ENCODE measurements at places on chromosomes 13 and 19.

DNA sequence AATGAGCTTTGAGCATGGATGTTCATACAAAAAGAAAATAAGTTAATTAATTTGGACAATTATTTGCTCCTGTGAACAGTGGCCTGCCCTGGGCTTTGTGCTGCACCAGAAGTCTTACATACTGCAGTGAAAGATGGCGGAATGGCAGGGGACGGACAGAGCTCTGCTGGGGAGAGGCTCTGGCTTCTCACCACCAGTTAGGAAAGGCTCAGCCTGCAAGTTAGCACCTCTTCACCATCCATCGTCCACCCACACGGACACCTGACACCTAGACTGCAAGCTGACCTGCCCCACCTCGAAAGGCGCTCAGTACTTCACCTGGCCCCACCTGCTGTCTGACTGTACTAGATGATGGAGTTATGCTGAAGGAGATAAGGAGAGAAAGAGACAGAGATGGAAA, 203.9 kb upstream of the IRS2 start:
- no peak for DNase-seq

GRCh38 chr19:39192846-39193245, 3.9 kb upstream of the NCCRP1 start:
- DNase-seq: no peak

DNA sequence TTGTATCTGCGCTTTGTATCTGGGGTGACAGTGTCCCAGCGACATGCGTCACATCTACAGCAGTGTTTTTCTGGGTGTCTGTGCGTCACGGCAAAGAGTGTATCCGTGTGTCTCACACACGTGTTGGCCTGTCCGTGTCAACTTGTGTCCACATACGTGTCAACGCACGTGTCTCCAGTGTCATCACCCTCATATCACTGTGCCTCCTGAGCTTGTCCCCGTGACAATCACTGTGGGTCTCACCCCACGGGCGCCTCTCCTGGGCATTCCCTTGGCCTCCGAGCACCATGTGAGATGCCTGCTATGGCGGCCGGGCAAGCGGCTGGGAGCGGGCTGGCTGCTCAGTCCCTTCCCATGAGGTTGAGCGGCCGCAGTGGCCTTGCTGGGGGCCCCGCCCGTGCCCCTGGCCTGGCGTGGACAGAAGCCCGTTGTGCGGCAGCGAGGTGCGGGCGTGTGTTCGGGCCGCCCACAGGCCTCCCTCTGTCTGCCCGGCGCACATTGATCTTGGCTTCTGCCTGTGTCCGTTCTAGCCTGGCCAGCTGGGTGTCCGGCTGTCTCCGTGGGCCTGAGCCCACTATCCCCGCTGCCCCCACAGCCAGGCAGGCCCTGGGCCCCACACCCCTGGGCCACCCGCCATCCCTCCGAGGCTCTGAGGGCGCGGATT, 6.4 kb downstream of the NFIX start:
- no peak for DNase-seq

GRCh38 chr19:1182727-1183126, 8.7 kb upstream of the SBNO2 start:
- no peak for DNase-seq

- no peak for DNase-seq
These were observed 852 bp upstream of the SHISA7 start for GRCh38 chr19:55443824-55444480.

- no peak for DNase-seq
These were observed 707.5 kb downstream of the SLITRK6 start for GRCh38 chr13:85091631-85092234.

GRCh38 chr19:45464852-45465441, 2.8 kb upstream of the FOSB start:
- DNase-seq: no peak

DNA sequence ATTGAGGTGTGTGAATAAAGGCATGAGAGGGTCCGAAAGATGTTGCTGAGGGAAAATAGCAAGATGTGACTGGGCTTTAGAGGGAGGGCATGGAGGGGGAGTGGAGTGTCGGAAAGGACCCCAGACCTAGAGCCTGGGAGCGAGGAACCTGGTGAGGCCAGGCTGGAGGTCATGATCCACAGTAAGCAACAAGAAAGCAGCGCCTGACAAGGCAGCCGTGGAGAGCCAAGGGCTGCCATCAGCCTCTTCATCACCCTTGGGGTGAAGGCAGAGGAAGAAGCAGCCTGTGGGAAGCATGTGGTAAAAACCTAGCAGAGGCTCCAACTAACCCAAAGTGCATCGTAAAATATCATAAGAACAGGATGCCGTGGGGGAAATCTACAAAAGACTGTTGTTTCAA, 162.8 kb upstream of the SOX1 start:
- no peak for DNase-seq

DNA sequence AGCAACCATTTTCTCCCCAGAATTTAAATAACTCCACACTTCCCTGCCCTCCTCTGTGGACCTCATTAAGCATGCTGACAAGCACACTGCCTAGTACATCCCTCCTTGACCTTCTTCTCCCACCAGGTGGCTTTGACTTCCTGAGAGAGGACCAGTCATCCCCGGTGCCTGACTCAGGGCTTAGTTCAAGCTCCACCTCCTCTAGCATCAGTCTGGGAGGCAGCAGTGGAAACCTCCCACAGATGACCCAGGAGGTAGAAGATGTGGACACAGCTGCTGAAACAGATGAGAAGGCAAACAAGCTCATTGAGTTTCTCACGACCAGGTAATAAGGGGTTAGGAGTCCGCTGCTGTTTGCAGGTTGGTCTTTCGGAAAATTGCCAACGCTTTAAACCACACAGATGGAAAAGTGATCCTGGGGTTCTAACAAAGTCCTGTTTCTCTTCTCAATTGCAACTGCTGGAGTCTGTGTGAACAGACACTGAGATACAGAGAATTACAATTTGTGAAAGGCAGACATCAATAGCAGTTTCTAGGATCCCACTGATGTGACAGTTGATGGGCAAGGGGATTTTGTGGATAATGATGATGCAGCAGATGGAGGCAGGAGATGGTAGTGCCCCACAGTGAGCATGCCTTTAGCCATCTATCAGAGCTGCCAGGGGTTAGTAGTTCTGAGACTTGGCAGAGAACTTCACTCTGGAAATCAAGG, 86.7 kb downstream of the ZAR1L start:
- DNase-seq: no peak

- DNase-seq: no peak
These were observed 433.2 kb upstream of the KLHL1 start for GRCh38 chr13:70541451-70541850.

DNA sequence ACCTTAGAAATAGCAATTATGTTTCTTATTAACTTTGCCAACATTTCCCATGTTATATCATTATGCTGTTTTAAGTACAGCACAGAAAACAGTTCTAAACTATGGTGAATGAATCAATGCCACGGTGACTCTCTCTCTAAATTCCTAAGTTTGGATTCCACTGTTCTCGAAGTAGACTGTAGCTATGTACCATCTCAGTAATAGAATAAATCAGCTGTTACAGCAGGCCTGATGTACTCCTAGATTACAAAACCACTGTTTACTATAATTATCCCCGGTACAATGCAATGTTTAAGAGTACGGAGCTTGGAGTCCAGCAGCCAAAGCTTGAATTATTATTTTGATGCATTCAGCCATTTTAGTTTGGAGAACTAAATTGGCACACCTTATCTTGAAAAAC, 476.3 kb upstream of the SLITRK1 start:
- DNase-seq: no peak

GRCh38 chr19:30673336-30673735, 301.2 kb downstream of the ZNF536 start:
- DNase-seq: no peak

DNA sequence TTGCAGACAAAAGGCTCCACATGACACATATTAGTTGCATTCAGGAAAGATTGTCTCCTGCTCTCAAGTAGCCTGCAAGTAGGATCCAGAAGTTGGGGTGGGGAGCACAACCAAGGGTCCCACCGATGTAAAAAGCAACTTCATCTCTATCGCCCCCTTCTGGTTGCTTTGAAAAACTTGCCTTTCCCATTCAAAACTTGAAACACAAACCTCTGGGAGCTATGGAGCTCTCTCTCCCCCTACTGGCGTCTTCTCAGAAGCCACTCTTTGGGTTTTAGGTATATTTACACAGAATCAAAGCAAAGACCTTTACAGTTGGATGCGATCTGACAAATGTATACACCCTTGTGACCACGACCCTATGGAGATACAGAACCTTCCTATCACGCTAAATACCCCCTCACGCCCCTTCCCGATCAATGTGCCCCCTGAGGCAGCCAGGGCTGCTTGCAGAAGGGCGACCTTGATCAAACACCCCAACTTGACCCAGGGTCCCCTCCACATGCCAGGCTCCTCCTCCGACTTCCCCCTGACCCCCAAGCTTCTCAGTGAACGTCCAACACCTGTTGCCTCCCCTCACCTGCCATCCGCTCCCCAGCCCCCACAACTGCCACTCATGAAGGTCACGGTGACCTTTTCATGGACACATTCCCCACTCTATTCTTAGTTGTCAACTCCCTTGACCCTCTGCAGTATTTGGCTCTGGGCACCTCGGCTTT, 10.1 kb downstream of the NOSIP start:
- DNase-seq: peak; percentile 91

GRCh38 chr19:28297036-28297435, 915.9 kb downstream of the UQCRFS1 start:
- DNase-seq: no peak

DNA sequence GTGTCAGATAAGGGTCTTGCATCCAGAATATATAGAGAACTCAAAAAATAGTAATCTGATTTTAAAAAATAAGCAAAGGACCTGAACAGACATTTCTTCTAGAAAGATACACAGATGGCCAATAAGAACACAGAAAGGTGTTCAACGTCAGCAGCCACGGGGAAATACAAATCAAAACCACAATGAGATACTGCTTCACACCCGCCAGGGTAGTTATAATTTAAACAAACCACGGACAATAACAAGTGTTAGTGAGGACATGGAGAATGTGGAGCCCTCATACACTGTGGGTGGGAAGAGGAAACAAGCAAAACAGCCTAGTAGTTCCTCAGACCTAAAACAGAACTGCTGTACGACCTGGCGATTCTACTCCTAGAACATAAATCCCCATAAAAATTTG, 26.7 kb upstream of the NAPA start:
- DNase-seq: no peak

GRCh38 chr19:4229179-4229931, at the start of gene EBI3:
TSS of gene EBI3 (plus strand) at chr19:4229523. CDS start at chr19:4229551, 28 bp downstream.
- DNase-seq: no peak

DNA sequence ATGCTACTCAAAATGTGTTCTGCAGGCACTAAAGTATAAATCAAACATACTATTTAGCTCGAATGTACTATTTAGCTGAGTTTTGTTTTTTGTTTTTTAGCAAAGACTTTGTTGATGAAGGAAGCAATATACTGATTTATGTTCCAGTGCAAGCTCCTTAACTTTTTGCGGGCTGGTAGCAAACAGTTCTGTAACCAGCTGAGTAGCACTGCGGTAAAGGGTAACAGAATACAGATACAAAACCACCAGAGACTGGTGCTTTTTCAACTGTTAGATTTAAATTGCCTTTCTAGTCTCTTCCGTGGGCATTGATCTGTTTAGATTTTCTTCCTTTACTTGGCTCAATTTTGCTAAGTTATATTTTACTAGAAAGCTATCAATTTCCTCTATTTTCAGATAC, 39.0 kb upstream of the KPNA3 start:
- DNase-seq: no peak

- DNase-seq: no peak
These were observed 96.1 kb downstream of the ZMYM2 start for GRCh38 chr13:20054586-20054985.

DNA sequence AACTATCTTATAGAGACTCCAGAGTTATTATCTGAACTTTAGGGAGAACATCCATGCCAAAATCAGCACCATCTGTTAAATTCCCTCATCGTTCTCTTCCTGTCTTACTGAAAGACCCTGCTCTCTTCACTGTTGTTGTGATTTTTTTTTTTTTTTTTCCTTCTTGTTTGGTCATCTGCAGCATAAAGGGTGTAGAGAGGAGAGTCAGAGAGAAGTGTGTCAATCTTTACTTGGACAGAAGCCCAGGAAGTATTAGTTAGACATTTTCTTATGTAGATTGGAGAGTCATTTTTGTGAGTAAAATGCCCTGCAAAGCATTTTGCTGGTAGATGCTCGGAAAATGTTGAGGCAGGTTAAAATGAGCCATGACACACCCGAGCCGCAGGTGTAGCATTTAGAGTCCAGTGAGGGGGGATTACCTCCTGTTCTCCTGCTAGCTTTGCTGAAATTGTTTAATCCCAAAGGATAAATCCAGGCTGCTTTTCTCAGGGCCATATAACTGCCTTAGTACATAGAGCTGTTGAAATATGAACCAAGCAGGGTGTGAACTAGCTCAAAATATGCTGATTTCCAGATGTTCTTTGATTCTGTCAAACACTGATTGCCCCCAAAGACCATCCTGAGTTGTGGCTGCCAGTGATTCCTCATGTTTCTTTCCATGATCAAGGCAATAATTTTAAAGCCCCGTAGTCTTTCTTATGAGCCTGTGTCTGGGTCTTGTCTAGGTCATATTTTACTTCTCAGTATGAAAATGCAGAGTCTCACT, 143.5 kb downstream of the DCT start:
- DNase-seq: no peak

- no peak for DNase-seq
These were observed 1.9 kb upstream of the EXOC3L2 start for GRCh38 chr19:45247136-45247535.

GRCh38 chr13:53622456-53622855, 593.8 kb downstream of the OLFM4 start:
- DNase-seq: no peak

DNA sequence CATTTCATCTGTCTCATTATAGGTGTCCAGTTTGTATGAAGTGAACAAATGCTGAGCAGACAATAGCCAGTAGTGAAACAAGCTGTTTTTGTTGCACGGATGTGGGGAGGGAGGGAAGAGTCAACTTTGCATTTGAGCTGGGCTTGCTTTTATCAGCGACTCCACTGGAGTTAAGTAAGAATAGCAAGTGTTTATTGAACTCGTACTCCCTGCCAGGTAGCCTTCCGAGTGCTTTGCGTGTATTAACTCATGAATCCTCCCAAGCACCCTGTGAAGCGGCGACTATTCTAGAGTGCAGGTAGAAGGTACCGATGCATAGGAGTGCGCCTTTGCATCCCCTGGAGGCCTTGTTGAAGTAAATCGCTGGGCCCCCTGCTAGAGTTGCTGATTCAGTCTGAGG, 4.7 kb upstream of the ZNF444 start:
- no peak for DNase-seq

GRCh38 chr19:45172173-45172572, 5.9 kb downstream of the TRAPPC6A start:
- peak; percentile 8 for DNase-seq

GRCh38 chr13:77113496-77113895, 86.5 kb upstream of the FBXL3 start:
- no peak for DNase-seq

- no peak for DNase-seq
These were observed 41.5 kb upstream of the F7 start for GRCh38 chr13:113064000-113064533.

- no peak for DNase-seq
These were observed 343.5 kb upstream of the SPRY2 start for GRCh38 chr13:80684217-80684991.

- no peak for DNase-seq
These were observed 231.8 kb downstream of the SHISA2 start for GRCh38 chr13:25819856-25820530.
